ENCODE measurements at places on chromosomes 4 and X.

DNA sequence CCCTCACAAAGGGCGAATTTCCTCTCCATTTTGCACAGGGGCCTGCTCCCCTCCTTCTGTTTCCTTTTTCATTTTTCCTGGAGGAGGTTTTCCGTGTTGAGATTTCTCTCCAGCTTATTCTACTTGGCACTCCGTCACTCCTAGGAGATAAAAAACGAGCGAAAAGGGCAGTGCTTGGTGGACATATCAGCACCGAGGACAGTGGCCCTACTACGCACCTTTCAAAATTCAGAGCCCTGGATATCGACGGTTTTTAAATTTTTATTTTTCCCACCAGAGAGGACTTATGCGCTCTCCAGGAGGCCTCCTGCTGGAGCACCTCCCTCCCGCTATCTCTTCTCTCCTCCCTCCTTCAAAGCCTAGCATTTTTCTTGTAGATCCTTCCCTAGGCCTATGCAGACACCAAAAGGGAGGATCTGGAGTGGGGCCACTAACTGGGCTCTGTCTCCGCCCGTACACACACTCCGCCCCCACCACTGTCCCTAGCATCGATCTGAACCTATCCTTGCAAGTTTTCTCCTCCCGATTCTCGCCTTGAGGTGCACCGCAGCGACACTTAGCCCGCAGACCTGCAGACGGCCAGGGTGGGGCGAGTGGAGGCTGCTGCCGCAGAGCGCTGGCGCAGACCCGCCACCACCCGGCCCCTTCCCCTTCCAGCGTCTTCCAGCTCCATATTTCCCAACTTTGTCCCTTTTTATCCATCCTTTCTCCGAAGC, 8.5 kb upstream of the TCEAL9 start:
- DNase-seq = no peak

DNA sequence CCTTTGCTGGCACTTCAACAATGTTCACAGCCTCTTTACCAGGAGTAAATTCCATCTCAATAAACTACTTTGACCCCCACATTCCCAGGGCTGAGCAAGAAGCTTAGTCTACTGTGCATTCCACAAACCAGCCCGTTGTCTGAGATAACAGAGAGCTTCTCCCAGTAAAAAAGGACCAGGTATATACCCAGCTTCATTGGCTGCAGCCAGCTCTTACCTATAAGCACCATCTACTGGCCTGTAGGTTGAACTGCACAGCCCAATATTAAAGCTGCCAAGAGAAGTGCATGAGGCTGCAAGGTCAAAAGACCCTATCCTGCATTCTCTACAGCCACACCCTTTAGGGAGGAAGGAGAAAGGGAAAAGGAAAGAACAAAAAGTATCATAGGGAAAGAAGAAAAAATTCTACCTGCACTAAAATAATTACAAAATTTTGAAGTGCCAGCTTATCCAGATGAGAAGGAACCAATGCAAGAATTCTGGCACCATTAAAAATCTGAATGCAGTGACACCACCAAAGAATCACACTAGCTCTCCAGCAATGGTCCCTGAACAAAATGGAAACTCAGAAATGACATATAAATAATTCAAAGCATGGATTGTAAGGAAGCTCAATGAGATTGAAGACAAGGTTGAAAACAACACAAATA, 45.7 kb upstream of the INTU start:
- no peak for DNase-seq

DNA sequence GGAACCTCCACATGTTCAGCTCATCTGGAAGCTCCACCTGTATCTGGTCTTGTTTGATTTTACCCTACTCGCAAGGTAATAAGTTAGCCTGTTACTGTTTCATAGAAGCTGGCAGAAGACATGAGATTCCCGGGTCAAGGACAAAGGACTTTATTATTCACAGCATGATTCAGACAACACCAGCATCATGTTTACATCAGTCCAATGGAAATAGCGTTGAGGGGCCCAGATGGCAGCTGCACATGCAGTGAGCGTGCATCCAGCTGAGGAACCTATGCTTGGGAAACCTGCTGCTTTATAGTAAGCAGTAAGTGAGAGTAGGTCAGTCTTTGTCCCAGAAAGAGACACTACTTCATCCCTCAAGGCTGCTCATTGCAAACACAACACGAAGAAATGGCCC, 19.8 kb downstream of the TSPAN5 start:
- DNase-seq = no peak

DNA sequence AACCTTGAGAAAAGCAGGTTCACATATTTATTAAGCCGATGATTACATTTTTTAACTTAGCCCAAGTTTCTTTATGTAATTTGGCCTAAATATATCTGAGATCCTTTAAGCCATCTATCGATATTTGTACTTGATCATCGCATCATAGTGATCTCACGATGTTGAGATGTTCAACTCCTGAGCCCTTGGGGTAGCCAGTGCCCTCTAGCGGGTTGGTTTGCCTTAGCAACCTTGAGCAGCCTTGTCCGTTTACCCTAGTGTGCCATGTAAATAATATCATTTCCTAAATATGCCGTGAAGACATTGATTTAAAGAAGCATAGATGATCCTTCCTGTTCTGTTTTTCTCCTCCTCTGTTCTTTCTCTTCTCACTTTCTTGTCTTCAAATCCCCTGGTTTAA, 432.2 kb downstream of the RPA4 start:
- DNase-seq = no peak

GRCh38 chr4:176791591-176792325, 964 bp downstream of the VEGFC start:
- no peak for DNase-seq

GRCh38 chr4:38691251-38692008, 27.4 kb downstream of the KLF3 start:
- DNase-seq = no peak

DNA sequence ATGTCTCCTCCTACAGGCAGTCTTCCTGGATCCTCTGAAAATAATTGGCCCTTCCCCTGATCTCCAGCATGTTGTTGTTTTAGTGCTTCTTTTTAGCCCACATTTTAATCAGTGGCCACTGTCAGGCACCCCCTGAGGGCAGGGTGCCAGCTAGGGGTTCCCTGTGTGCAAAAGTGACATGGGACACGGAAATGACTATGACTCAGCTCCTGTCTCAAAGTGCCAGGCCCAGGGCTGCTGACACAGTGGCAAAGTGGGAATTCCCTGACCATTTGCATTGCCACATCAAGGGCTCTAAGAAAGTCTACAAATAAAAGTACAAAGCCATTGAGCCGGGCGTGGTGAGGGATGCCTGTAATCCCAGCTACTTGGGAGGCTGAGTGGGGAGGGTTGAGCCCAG, 24.8 kb downstream of the HMX1 start:
- DNase-seq = peak; percentile 8

DNA sequence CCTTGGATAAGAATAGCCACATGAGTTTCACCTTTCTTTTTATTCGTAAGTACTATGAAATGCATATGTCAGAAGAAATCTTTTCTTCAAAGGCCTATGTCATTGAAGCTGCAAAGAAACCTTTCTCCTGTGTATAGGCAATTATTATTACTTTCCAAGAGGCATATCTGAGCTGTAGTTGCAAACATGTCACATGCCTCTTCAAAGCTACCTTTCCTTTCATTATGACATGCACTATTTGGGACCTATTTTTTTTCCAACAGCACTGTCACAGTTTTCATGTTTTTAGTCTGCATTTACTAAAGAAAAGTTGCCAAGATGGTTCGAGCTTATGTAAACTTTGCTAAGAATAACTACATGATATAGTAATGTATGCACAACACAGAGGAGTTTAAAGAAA, 548.8 kb upstream of the GALNT7 start:
- no peak for DNase-seq
